Right renal cortex interstitium (tissue), 3 donors: ENCODE measurements at places on chromosomes 1 and 21. TPM values are rescaled to one million over a fixed set of nuclear protein-coding genes. Genes with fewer than 3 reads are reported as not detected.

IFI44L gene
- 8.7 TPM for polyA plus RNA-seq

NTRK1 gene
- polyA plus RNA-seq = 1.1 TPM

SMIM1 gene
- 11.5 TPM for polyA plus RNA-seq

- no peak for DNase-seq
These were observed 114.5 kb downstream of the OMA1 start for GRCh38 chr1:58431901-58432620.

- no peak for DNase-seq
These were observed 107.3 kb upstream of the ST6GALNAC5 start for GRCh38 chr1:76759950-76760349.

GRCh38 chr1:42831273-42831672 lies 14.1 kb upstream of the SVBP start:
- no peak for DNase-seq

GRCh38 chr1:168731244-168731953 lies 2.4 kb upstream of the DPT start:
- DNase-seq = no peak

- DNase-seq = no peak
These were observed 46.3 kb downstream of the IER5 start for GRCh38 chr1:181134543-181135436.

DNA sequence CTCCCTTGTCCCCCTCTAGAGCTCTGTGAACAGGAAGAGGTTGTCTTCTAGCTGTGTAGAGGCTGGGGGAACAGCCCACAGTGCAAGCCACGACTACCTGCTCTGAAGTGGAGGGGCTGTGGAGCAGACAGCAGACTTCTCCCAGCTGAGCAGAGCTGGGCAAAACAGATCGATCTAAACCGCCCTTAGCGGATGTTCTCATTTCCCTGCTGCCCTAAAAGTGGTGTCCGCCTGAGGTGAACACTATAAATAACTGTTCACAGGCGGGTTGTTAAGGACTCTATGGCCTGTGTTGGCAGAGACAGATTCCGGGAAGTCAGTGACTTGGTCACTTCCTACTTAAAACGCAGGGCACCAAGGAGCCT lies 203.2 kb downstream of the RHOU start:
- peak; percentile 20 for DNase-seq

GRCh38 chr1:191634801-191635508 lies 523.3 kb upstream of the RGS18 start:
- DNase-seq = no peak

DNA sequence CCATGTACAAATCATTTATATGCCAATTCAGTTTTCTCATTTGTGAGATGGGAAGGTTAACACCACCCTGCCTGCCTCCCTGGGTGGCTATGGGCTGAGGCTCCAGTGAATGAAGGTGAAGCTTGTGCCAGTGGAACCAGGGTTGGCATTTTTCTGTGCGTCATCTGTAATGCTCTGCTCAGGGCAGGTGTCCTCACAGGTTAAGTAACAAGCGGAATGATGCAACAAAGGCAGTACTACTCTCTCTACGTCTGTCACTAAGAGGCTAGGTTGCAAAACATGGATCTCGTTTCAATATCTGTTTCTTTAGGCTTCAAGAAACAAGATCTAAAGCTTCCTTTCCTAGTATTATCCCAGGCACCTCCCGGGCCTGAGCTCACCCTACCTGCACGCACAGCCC lies 67.0 kb upstream of the ZNF648 start:
- DNase-seq = no peak

DNA sequence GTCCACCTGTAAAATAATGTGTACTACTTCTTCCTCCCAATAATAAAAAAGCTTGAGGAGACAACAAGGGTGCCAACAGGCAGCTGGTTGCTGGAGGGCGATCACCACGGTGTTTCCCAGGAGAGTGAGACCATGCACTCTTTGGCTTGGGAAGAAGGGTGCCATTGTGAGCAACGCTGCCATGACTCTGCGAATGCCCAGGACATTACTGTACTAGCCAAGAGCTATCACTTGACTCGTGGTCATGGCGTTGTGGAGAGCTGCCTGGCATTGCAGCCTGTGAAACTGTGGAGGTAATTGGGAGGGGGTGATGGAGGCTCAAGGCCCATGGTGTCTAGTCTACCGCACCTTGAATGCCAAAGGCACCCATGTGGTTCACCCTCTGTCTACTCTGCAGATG lies 14.6 kb upstream of the PRMT2 start:
- DNase-seq = no peak
